Mesendoderm (in vitro differentiated cells): ENCODE measurements at places on chromosomes 12 and 14.

DNA sequence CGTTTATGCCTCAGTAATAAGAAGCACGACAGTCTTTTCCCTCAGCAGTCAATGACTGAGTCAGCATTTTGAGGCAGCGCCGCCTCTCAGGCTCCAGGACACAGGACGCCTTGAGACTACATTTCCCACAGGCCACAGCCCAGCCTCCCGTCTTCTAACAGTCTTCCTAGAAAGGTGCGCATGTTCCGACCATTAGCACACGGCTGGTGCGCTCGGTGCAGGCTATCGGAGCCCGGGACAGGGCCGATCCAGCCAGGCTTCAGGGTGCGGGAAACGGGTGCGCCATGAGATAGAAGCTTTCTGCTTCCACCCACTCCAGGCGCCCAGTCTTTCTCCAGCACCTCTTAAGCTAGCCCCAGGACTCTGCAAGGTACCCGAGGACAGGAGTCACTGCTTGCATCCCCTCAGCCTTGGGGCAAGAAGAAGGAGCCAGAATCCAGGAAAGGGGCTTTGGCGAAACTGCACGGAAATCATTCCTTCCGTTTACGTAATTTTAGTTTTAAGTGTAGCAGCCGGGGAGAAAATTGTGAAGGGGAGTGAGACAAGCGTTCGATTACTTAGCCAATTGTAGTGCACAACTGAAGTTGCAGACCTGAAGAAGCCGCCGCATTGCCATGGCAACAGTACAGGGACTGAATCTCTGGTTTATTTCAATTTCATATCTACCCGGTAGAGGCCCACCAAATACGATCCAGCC, 54.0 kb downstream of the ZNF641 start:
- peak overlapping the region; percentile 2 for H3K4me3 ChIP-seq
- H3K4me1 ChIP-seq = no peaks in the 10 kb centered on the region
- H3K36me3 ChIP-seq = no peaks in the 10 kb centered on the region
- no peaks in the 10 kb centered on the region for H3K27me3 ChIP-seq
- DNase-seq = peak; percentile 93
- H3K27ac ChIP-seq = no peak overlapping the region

GRCh38 chr12:65343801-65344200, 65.3 kb downstream of the MSRB3 start:
- H3K4me1 ChIP-seq = no peaks in the 10 kb centered on the region
- DNase-seq = peak; percentile 56
- H3K27ac ChIP-seq = no peak overlapping the region

DNA sequence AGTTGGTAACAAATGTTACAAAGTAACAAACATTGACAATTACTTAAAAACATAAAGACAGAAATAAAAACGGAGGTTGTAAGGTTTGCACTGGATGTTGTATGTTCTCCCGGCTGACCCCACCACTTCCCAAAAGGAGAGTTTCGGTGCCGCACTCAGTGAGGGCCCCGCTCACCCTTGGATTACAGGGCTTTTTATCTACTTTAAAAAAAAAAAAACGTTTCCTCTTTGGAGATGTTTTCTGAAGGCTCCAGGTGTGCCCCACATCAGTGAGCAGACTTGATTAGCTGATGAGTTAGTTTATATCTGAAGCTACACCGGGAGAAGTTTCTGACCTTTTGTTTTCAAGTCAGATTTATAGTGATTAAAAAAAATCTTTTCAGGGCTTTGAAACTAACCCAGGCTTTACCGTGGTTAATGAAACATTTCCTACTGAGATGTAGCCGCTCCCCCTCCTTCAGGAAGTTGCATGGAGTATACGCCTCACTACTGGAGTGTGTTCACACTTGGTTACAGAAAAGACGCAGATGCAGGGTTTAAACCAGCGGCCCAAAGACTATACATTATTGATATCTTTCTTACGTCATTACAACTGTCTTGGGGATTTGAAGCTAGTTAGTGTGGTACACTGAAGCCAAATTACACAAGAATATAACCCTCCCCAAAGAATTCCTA, 38.0 kb upstream of the BCL7A start:
- no peak for DNase-seq
- H3K36me3 ChIP-seq = no peaks in the 10 kb centered on the region
- no peak overlapping the region for H3K4me3 ChIP-seq
- no peaks in the 10 kb centered on the region for H3K27me3 ChIP-seq
- H3K27ac ChIP-seq = no peak overlapping the region

DNA sequence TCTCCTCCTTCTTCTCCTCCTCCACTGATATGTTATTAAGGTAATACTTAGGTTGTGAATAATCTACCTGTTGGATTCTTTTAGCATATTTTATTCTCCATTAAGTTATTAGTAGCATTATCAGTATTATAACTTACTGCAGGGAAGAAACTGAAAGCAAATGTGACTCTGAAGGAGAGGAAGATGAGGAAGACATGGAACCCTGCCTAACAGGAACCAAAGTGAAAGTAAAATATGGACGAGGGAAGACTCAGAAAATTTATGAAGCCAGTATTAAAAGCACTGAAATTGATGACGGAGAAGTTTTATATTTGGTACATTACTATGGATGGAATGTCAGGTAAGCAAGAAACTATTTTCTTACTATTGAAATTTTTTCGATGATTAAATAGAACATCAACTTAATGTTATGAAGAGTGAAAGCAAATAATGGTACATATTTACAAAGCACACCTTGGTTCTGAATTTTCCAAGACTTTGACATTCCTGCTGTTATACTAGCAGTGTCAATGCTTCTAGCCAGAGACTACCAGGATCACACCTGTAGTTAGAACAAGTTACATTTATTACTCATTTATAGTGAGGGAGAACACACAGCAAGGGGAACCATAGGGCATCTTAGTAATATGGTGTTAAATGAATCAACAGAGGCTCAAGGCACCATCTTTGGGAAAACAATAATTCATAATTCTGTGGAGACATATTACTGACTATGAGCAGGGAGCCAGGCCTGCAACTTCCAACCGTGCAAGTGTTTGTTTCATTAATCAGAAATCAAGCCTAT, 42.0 kb upstream of the TOMM20L start:
- H3K27me3 ChIP-seq = no peaks in the 10 kb centered on the region
- no peak overlapping the region for H3K4me3 ChIP-seq
- H3K27ac ChIP-seq = no peak overlapping the region
- no peaks in the 10 kb centered on the region for H3K4me1 ChIP-seq
- no peaks in the 10 kb centered on the region for H3K36me3 ChIP-seq

DNA sequence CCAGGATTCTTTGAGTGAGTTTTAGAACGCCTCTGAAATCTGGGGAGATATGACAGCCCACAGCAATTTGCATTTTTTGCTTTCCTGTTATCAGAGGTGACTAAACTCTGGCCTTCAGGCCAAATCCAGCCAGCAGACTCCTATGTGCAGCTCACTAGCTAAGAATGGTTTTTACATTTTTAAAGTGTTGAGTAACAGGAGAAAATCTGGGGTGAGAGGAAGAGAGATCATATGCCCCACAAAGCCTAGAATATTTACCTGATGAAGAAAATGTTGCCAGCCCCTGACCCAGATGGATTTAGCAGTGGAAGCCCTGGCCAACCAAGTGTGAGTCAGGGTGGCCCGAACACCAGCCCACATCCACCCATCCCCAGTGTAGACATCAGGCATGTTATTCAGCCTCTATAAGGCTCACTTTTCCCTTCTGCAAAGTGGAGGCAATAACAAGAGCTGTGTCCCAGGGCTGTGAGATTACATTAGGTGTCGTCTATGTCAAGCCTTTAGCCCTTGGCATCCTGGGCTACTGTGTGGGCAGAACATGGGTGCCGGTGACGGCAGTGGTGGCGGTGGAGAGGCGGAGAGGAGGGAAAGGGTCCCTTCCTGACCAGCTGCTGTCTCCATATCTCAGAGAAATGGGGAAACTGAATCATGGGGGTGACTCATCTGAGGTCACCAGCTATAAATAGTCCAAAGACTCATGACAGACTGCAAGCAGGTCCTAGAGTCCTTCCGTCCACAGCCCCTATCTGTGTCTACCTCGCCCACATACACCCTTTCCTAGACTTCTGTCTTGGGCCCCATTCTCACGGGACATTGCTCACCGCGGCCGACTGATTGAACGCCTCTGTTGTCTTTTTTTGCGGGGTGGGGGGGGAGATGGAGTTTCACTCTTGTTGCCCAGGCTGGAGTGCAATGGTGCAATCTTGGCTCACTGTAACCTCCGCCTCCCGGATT, 32.6 kb upstream of the CD9 start:
- H3K4me1 ChIP-seq = no peaks in the 10 kb centered on the region
- no peaks in the 10 kb centered on the region for H3K27me3 ChIP-seq
- no peak overlapping the region for H3K4me3 ChIP-seq
- DNase-seq = no peak

DNA sequence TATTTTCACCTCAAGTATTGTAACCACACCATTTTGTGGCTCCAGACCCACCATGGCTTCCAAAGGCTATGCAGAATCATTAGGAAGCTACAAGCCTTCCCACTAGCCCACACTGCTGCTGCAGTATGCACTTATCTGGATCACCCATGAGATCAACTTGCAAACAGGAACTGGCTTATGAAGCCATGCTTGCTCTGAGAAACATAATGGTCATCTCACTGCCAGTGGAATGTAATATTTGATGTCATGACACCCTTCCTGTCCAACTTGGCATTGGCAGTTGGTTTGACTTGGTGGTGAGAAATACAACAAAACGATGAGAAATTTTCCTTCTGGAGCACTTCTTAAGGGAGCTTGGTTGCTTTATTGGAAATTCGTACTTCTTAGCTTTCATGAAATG, 69.3 kb upstream of the FRMD6 start:
- no peak overlapping the region for H3K27ac ChIP-seq
- H3K36me3 ChIP-seq = no peaks in the 10 kb centered on the region
- no peaks in the 10 kb centered on the region for H3K4me1 ChIP-seq
- peaks cover 1% of the 10 kb centered on the region for H3K27me3 ChIP-seq

GRCh38 chr12:66921151-66921550, 242.3 kb upstream of the GRIP1 start:
- no peak overlapping the region for H3K4me3 ChIP-seq
- H3K4me1 ChIP-seq = no peaks in the 10 kb centered on the region
- DNase-seq = no peak

GRCh38 chr14:80491131-80491530, 279.8 kb upstream of the DIO2 start:
- H3K4me3 ChIP-seq = no peak overlapping the region
- no peak overlapping the region for H3K27ac ChIP-seq
- no peaks in the 10 kb centered on the region for H3K4me1 ChIP-seq
- H3K36me3 ChIP-seq = no peaks in the 10 kb centered on the region

- no peak overlapping the region for H3K4me3 ChIP-seq
- peaks cover 2% of the 10 kb centered on the region for H3K36me3 ChIP-seq
- no peaks in the 10 kb centered on the region for H3K4me1 ChIP-seq
Measured at GRCh38 chr14:54778618-54779345, 123.8 kb downstream of the GCH1 start.
